Mesothelial cell of epicardium (in vitro differentiated cells): ENCODE measurements at places on chromosomes 1 and 21. TPM values are rescaled to one million over a fixed set of nuclear protein-coding genes. Genes with fewer than 3 reads are reported as not detected.

DNA sequence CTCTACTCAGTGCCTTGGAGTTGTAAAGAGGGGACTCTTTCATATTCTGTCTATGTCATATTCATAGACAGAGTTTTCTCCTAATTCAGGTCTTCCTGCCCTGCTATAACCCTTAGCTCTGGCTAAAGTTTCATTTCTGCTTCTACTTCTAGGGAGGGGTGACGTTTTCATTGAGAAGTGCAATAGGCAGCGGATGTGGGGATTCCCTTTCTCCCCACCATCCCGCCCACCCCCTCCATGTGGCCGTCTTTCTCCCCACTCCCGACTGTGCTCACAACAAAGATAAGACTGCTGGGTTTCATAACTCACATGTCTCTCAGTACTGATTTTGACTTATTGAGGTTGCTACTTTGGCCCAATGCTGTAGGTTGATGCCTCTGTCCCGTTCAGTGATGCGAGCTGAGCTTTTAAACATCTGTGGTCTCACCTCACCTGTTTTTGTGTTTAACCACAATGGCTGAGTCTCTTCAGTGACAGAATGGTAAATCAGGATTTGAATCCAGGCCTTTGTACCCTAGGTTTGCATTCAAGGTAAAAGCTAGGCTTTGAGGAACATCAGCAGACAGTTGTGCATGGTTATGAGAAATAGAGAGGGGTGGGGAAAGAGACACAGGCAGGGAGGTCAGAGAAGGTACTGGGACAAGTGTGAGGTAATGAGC is 7.8 kb upstream of the KIF14 start:
- DNase-seq, result no peak

DNA sequence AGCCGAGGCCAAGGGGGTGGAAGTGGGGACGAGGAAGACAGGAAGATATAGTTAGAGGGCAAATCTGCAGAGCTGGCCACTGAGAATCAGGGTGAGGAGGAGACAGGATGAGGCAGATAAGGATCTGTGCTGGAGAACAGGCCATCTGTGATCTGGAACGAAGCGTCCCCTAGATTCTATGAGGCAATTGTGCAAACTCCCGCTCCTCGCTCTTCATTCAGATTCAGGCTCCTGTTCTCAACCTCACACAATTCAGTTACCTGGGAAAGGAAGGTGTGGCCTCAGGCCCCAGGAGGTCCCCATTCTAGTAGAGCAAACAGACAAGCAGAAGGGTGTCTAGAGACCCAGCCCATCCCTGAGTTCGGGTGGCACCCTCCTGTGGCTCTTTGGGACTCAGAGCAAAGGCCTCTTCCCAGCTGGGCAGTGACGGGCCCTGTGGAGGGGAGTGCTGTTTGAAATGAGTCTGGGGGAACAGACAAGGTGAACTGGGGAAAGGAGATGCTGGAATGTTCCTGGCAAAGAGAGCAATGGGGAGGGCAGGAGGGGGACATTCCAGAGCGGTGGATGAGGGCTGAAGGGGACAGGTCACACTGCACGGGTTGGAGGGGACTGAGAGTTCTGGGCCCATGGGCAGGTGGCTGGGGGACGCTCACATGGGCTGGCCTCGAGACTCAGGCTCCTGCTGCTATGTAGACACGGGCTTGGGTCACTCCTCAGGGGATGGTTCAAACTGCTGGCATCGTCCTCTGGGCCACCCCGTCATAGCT is 39.9 kb upstream of the AJAP1 start:
- DNase-seq, result no peak

GRCh38 chr21:38492007-38492406 is 6.3 kb downstream of the ERG start:
- DNase-seq, result no peak

DNA sequence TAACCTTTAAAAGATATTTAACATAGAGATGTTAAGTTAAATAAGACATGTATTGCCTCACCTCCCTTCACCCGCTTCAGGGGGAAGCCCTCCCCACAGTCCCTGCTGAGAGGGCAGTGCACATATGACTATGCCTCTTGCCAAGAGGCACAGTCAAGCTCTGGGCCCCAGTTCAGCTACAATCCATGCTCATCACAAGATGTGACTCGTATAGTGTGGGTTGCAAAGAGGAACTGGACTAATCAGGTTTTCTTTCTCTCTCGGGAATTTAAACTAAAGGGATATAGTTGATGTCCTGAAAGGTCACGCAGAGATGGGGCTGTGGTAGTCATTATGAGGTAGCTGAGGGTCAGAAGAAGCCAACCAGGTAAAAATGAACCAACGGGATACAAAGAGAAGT is 35.6 kb downstream of the LYST start:
- DNase-seq, result no peak

CD1E gene
- not detected in 3 replicates for total RNA-seq

CYP4A22 gene
- total RNA-seq, result not detected in 3 replicates

SLC45A1 gene
- 4.1 to 4.9 TPM (median 4.9 TPM) in 3 replicates for total RNA-seq

DNA sequence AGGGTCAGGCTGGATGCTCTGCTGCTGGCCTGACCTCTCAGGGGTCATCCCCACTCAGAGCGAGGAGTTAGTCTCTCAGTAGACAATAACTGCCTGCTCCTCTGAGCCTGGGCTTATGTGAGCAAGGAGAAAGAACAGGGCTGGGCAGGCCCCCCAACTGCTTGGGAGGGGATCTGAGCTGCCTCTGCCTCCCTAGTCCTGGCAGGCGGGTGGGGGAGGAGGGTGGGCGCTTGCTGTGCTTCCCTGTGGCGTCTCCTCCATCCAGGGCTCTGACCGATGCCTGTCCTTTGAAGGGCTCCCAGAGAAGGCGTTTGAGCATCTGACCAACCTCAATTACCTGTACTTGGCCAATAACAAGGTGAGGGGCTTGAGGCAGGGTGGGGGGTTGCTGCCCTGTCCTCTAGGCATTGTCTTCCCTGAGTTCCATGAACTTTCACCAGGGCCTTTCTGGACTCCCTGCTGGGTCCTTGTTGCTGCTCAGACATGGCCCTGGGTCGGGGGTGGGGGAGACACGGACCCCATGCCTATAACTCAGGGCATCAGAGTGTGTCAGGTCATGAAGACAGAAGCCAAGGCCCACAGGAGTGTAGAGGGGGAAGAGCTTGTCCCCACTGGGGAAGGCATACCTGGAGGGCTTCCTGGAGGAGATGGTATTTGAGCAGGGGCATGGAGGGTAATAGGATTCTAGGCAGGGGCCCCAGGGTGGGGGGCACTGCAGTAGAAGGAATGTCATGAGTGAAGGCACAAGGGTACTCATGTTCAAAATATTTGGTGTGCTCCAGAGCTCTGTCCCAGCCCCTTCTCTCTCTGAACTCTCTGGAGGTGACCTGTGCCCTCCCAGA is 12.5 kb downstream of the PODN start:
- DNase-seq, result no peak

PRELP gene
- 2.8 to 3.3 TPM (median 3.2 TPM) in 3 replicates for total RNA-seq

DNA sequence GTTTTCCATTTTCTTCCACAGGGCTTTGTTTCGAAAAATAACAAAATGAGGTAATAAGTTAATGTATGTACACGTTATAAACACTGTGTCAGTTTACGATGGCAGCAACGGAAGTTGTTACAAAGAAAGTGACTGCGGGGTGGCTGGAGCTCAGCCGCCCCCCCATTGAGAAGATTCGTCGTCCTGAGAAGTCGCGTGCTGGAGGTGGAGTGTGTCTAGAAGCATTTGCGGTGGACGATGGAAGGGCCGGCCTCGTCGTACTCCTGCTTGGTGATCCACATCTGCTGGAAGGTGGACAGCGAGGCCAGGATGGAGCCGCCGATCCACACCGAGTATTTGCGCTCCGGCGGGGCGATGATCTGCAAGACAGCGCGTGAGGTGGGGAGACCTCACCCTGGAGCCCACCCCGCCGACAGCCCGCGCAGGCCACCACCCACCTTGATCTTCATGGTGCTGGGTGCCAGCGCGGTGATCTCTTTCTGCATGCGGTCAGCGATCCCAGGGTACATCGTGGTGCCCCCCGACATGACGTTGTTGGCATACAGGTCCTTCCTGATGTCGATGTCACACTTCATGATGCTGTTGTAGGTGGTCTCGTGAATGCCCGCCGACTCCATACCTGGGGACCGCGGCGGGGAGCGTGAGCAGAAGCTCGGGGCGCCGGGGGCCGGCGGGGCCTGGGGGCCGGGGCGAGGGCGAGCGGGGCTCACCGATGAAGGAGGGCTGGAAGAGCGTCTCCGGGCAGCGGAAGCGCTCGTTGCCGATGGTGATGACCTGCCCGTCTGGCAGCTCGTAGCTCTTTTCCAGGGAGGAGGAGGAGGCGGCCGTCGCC is 2.4 kb downstream of the ACTA1 start:
- no peak for DNase-seq

DNA sequence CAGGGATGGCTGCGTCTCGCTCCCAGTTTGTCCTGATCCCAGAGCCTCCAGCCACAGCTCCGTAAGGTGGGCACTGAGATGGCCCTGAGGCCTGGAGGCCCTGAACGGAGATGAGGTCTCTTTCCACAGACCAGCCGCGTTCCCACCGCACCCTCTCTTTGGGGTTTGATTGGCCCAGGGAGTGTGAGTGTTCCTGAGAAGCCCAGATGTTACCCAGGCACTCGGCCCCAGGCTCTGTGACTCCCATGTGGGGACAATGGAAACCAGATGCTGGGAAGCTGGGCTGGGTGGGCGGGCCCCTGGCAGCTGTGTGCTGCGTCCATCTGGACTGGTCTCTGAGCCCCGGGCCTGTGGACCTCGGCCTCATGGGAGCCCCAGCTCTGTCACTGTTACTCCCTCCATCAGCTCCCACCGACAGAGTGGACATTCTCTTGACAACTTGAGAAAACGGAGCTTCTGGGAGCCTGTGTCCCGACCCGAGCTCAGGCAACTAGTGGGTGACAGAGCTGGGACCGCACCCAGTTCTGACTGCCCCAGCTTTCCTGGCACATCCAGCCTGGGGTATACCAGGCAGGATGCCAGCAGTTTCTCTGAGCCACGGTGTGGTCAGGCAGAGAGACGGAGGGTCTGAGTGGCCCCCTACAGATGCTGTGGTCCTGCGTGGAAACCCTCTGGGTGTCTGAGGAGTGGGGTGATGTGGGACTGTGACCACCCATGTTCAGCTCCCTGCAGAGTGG is 9.8 kb upstream of the COL6A1 start:
- DNase-seq, result peak; percentile 47

DNA sequence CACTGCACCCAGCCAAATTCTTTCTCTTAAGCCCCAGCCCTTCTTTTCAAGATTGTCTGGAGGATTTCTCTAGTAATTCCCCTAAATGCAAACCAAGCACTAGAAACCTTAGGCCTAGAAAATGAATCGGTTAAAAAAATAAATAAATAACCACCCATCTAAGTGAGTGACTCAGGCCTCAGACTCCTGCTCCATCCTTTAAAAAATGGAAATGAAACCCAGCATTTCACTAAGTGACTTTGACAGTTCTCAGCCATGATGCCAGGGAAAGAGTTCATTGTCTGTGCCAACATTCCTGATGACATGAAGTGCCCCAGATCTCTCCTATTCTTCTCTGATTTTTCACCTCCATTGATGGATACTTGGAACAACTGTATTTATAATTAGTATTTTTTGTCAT is 415.2 kb upstream of the DAB1 start:
- DNase-seq, result no peak

DNA sequence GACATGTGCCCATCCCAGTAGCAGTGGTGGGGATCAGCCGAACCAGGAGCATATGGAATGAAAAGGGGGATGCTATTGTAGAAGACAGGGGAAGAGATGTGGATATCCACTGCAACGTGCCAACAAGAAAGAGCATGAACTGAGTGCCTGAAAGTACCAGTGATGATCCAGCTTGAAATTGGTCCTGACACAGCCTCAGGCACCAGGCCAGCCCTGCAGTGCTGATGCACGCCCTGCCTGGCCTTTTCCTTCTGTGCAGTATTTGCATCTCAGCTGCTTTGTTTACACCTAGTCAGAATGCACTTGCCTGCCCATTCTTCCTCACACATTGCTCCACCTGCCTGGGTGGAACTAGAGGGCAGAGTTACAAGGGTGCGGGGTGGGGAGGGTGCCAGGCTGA is 50.3 kb upstream of the ARTN start:
- DNase-seq, result no peak
